ENCODE measurements at places on chromosomes 12 and 14.

- DNase-seq, result no peak
These were observed 81.7 kb downstream of the HMGA2 start for GRCh38 chr12:65906006-65906405.

DNA sequence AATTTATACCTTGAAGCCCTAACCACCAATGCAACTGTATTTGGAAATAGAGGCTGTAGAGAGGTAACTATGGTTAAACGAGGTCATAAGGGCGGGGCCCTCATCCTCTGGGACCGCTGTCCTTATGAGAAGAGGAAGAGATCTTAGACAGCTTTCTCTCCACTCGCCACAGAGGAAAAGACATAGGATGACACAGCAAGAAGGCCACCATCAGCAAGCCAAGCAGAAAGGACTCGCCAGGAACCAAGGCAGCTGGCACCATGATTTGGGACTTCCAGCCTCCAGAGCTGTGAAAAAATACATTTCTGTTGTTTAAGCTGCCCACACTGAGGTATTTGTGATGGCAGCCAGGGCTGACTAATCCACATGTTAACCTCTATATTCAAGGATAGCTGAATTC, 30.4 kb upstream of the BCAT1 start:
- DNase-seq, result no peak

DNA sequence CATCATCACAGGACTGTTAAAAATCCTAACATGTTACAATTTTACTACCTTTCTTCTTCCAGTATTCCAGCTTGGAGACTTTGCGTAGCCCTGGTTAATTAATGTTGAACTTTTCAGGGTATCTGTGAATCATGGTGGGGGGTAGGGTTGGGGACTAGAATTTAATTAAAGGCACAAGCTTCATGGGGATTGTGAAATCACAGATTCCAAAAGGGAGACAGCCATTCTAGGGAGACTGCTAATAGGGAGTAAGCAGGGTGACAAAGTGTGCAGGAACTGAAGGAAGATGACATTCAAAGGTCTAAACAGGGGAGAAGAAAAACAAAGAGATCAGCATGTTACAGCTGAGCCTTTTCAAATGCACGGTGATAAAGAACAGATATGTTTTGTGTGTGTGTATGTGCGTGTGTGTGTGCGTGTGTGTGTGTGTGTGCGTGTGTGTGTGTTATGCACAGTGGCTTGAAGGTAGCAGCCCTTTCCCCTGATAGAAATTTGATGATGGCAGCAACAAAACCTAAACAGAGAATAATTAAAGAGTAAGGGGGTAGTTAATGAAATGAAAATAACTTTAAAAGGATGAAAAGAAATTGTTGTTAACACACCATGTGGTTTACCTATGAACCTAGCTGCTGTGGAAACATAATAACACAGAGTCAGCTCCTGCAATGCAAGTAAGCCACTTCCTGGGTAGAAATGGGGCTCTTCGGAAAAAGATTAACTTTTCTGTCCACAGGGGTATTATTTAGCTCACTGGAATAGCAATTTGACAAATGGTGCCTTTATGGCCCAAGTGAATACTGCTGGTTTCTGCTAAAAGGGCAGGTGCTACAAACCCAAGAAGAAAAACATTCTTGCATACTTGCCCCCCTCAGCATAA, 581.7 kb downstream of the DIO2 start:
- no peak for DNase-seq

- no peak for DNase-seq
These were observed 72.0 kb downstream of the TECPR2 start for GRCh38 chr14:102434647-102435175.

DNA sequence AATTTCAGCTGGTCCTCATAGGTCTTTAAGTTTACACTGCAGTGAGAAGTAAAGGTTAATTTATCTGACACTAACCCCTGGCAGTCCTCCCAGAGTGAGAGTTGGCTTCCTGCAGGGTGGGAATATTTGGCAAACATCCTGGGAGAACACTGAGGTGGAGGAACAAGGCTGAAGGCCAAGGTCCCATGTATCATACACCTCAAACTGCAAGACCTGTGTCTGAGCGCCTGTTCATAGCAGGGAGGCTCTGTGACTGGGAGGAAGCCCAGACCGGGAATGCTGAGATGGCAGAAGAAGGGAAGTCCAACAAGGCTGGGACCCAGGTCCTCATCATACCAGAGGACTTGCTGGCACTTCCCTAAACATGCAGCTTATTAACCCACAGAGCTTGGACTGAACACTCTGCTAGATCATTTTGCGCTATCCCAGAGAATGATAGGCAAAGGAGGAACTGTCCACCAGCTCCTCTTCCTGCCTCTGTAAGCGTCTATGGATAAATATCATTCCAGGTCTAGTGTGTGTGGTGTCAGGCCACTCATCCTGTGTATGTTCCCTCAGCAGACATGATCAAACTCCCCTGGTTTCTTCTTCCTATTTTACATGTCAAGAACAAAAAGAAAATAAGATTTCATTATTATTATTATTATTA, 199.6 kb upstream of the CNOT2 start:
- DNase-seq, result no peak

GRCh38 chr14:56561606-56562005, 18.0 kb upstream of the TMEM260 start:
- DNase-seq, result no peak

DNA sequence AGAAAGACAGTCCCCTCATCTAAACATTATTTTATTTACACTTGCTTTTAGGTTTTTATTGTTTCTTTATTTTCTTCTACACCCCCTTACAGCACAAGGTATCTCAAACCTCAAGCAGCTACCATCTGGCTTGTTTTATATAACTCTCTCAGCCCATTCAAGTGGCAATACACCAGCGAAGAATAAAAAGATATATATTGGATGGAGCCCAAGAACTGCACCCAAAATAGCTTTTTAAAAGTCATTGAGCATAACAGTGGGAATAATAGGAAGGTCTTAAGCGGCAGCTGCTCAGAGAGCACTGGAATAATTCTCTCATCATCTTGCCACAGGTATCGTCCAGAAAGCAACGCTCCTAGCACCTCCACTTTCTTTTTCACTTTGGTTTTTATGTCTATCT, 322.5 kb downstream of the SYT1 start:
- no peak for DNase-seq

DNA sequence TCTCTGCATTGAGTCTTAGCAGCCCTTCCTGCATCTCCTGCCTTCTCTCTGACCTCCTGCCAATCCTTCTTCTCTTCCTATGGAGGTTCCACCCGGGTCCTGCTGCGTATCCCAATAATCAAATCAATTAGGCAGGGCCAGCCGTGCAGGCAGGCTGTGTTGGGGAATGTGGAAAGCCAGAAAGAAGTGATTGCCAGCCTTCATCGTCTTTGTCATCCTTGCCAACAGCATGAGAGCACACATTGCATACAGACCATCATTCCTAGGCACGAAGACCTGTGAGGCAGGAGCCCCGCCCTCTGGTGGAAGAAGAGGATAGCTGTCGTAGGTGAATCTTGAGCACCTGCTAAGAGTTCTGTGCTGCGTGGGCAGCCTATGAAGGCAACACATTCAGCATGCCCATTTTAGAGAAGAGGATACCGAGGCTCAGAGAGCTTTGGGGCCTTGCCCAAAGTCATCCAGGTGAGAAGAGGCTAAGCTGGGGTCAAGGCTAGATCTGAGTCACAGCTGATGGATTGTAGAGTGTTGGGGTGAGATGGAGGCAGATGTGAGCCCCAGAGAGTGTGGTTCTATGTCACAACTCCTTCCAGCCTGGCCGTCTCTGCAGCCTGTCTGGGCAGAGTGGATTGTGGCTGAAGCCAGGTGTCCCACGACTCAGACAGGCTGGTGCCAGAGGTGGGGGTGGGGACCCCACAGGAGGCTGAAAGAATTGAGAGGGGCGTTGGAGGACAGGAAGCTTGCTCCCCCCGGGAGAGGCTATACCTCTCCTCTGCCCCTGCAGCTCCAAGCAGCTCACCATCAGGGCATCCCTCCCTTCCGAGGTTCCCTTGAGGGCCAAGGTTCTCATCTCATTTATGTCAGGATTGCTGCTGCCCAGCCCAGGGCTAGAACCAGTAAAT, 12.7 kb downstream of the C14orf132 start:
- no peak for DNase-seq

DNA sequence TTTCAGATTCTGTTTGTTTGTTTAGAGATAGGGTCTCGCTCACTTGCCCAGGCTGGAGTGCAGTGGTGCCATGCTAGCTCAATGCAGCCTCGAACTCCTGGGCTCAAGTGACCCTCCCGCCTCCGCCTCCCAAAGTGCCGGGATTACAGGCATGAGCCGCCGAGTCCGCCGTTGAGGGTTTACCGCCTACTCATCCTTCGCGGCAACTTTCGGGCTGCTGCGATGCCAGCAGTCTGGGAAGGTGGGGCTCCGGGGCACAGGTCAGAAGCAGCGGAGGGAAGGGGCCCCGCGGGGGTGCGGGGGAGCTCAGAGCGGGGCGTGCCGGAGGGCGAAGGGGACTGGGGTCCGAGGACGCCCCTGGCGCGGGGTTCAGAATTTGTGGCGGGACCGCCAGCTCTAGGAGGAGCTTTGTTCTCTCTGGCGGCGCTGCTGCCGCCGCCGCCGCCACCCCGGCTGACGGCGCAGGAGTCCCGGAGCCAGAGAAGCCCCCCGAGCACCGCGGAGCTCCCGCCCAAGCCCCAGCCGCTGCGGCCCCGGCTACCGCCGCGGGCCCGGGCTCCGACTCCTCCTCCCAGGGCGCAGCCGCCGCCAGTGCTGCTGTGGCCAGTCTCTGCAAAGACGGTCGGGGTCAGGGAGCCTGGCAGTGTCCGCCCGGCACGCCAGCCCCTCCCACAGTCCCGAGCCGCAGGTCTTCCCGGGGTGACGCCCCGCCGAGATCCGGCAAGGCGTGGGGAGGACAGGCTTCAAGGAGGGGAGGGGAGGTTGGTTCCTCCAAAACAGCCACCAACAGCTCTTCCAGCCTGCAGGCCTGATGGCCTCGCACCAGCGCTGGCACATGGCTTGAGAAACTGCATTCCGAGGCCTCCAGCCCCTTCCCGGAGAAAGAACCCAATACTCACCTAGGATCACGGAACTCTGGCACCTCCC, 10.9 kb upstream of the KRT77 start:
- no peak for DNase-seq

- DNase-seq, result no peak
These were observed 540.5 kb upstream of the FBXO33 start for GRCh38 chr14:39972704-39973103.

DNA sequence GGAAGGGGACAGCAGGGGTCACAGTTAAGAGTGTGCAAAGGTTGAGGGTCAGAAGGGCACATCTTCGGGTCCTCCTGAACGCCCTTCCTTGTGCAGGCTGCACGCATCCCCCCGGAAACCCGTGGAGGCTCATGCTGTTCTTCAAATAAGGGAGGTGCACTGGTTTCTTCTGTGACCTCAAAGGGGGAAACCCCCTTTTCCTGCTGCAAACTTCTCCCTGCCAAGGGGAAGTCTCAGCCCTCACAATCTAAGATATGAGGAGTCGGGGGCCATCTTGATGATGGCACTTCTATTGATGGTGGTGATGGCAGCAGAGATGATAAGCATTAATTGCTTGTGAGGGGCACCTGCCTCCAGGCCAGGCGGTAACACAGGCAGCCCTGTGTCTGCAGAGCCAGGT, 40.0 kb downstream of the ISCA2 start:
- DNase-seq, result no peak

- DNase-seq, result no peak
These were observed 680 bp downstream of the ASB8 start for GRCh38 chr12:48156652-48157017.

Measured in AML-193 (cell line).